ENCODE measurements at places on chromosomes 1 and 21.

DNA sequence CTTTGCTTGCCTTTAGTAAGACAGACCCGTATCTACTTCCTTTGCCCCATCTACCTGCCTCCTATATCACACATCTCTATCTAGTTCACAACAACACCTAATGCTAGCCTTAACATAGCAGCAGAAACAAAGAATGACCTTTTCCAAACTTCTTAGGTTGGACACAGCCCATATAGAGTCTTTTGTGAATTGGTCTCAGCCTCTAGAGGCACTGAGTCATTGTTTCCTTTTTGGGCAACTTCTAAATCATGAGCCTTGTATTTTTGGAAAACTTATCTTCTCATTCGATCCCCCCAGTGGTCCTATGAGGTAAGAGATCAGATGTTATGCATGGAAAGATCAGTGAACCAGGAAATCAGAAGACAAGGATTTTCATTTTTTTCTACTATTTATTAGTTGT is 679.4 kb upstream of the USP24 start:
- DNase-seq, result no peak

DNA sequence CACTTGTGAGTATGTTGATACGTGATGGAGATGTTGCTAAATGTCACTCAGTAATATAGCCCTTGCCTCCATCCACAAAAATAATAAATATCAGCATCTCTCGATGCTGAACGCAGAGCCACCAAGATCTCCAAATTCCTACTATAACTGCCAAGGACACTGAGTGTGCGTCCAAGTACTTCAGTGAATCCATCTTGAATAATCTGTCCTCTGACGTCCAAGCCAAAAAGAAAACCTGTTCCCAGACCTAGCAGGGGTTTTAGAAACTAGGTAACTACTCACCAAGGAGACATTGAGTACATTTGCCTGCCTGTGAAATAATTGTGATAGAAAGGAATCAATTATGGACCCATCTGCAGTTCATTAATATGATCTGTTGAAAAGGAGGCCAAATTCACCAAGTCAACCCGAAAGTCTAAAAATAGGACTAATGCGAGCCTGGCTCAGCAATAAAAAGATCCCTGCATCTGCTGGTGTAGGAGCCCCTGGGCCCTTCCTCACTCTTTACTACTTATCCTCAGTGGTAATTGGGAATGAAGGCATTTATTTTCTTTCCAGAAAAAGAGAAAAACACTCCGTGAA is 226.9 kb upstream of the IRF2BP2 start:
- DNase-seq, result no peak

- DNase-seq, result no peak
These were observed 31.6 kb downstream of the ZBTB8OS start for GRCh38 chr1:32618673-32619221.

DNA sequence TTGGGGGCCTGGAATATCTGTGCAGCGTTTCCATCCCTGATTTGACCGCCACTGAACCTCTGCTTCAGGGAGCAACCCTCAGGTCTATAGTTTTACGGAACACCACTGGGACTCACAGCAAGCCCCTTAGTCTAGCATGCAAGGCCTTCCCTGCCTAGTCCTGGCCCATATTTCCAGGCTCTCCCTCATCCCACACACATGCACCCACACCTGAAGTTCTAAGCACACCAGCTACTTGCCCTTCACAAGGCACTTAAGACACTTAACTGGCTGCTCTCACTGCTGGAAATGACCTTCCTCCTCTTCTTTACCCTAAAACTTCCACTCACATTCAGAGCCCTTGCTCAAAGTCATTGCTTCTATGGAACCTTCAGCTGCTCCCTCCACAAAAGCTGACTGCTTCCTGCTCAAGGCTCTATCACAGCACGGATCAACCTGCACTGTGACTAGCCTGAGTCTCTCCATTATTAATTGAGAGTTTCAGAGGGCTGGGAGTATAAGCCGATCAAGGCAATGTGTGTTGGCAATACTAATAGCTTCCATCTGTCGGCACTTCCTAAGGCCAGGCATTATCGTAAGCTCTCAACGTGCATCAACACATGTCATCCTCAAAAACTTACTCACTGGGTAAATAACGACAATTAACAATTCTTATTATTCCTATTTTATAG is 84.3 kb downstream of the RRAGC start:
- no peak for DNase-seq

DNA sequence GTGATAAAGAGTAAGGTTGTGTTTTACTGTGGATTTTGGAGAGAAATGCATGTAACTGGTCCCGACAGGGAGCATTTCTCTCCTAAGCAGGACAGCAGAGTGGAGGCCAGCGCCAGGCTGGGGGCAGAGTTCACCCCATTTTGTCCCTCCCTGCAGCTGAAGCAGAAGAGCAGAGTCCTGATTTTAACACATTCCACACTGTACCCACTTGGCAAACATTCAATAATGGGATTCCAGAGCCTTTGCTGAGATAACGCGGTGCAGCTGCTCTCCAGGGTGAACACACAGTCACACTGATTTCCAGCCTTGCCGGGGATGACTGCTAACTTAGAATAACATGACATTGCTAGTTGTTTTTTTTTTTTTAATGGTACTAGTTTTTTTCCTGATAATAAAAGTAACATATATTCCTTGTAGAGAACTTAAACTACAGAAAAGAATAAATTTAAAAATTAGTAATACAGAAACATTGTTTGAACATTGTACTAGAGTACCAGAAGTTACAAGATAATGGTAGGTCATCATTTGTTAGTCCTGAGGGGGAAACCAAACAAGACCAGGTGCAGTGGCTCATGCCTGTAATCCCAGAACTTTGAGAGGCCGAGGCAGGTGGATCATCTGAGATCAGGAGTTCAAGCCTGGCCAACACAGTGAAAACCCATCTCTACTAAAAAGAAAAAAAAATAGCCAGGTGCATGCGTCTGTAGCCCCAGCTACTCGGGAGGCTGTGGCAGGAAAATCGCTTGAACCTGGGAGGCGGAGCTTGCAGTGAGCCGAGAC is 77.2 kb downstream of the SCCPDH start:
- DNase-seq, result no peak

DNA sequence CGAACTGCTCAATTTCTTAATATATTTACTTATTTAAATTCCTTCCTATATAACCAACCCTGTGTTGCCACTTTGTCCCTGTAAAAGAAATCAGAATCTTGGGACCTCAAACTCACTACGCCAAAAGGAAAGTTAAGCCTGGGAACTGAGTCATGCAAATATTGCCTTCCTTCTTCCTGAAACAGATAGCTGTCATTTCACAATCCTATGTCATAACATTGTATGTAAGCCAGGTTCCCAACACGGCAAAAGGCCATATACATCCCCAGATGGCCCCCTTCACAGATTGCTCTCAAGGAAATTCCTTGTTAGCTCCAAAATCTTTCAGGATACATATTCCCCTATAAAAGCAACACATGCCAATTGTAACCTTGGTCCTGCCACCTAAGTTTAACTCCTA is 39.7 kb downstream of the C21orf91 start:
- no peak for DNase-seq

GRCh38 chr1:162466797-162467196 is 30.8 kb upstream of the UHMK1 start:
- no peak for DNase-seq

GRCh38 chr1:59032228-59032627 is 248.4 kb upstream of the JUN start:
- no peak for DNase-seq

DNA sequence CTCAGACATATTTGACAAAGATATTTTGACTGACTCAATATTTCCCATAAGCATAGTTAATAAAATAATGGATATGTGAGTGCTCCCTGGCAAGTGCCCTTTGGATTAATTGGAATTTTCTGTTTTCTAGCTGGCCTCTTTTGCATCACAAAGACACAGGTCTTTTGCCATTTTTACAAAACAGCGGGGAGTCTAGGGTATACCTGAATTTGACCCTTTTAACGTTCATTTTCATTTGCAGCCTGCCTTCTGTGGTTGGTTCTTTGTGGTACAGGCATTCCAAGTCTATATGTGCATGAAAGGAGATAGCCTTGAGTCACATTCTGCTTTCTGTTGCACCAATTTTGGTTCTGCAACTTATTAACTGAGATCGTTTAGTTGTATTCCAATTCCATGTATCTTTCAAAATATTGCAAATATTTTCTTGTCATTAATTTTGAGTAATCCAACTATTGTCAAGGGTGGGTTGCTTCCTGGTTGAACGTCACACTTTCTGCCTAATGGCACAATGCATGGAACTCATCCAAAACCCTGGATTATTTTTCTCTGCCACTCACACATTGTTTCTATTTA is 171.7 kb downstream of the CRB1 start:
- no peak for DNase-seq

GRCh38 chr21:38721958-38722357 is 83.8 kb upstream of the ETS2 start:
- DNase-seq, result no peak

GRCh38 chr1:208190784-208191183 is 53.4 kb downstream of the PLXNA2 start:
- DNase-seq, result no peak

DNA sequence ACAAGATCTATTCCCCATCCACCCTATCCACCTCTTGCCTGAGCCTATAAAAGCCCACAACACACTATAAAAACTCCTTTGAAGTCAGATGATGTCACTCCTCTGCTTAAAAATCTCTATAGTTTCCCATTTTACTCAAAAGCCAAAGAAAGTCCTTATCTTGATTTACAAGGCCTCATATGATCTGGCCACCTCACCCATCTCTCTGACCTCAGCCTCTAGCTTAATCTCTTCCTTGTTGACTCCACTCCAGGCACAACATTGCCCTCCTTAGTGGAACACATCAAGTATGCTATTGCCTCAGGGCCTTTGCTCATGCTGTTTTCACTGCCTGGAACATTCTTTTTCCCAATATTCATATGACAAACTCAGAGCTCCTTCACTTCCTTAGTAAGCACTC is 33.3 kb downstream of the ZNF281 start:
- no peak for DNase-seq

DNA sequence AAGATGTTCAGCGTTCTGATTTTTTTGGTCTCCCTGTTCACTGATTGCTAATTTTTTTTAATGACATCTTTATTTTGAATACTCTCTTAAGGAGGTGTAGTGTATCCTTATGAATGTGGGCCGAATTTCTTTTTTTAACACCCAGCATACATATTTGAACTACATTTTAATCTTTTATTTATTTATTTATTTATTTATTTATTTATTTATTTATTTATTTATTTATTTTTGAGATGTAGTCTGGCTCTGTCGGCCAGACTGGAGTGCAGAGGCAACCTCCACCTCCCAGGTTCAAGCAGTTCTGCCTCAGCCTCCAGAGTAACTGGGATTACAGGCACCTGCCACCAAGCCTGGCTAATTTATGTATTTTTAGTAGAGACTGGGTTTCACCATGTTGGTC is 15.1 kb downstream of the ZBTB8A start:
- DNase-seq, result no peak

DNA sequence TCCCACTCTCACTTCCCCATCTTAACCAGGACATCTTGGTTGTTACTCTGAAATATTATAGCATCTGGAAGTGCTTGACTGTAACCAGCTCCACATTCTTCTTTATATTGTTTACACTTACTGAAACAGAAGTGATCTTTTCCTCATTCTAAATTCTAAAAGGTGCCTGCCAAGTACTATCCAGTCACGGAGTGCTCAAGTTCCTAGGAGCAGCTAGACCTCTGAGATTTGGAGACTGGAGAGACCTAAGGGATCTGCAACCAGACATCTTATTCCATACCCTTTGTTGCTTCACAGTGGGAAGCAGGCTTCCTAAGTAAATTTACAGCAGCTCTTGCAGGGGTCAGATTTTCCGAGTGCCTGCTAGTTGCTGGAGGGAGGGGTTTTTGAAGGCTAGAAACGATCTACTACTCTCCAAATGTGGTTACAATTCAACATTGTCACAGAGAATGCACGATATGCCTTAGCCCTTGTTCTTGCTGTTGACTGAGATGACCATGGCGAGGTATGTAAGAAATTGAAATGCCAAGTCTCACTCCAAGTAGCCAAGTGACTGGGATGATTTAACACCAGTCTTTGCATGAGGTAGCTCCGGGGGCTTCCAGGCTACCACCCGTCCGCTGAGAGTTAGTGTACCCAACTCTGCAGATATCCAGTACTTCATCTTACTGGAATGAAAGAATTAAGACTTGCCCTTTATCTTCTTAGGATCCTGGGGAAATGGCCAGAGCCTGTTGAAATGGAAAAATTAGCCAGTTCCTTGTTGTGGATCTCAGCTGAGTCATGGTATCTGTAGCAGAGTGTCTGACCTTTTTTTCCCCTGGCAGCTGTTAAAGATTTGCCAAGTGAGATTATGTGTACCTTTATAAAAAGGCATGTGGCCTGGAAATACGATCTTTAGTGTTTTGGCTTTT is 150.8 kb downstream of the MAST2 start:
- DNase-seq, result no peak

GRCh38 chr1:2311184-2312032 is 79.9 kb downstream of the MORN1 start:
- peak; percentile 44 for DNase-seq

DNA sequence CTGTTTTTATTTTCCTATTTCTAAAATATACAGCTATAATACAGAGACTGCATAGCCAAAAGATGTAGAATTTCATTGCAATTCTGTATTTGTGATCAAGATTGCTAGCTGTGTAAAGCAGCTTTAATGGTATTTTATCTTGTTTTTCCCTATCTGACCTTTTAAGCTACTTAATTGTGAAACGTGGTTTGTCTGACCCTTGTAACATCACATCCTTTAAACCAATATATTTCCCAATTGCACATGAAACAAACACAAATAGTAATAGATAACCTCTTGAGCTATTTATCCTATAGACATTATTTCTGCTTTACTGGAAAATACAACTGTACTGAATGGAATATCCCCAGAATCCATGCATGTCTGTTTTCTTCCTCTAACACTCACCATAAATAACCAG is 112.2 kb upstream of the PLPPR4 start:
- no peak for DNase-seq

GRCh38 chr1:43337588-43337987 is at the start of gene MPL:
Gene MPL, plus strand, starts transcription at chr1:43337818. Its CDS starts 31 bp downstream, at chr1:43337849.
- no peak for DNase-seq

- DNase-seq, result no peak
These were observed 203.6 kb downstream of the ROR1 start for GRCh38 chr1:63977466-63977865.

DNA sequence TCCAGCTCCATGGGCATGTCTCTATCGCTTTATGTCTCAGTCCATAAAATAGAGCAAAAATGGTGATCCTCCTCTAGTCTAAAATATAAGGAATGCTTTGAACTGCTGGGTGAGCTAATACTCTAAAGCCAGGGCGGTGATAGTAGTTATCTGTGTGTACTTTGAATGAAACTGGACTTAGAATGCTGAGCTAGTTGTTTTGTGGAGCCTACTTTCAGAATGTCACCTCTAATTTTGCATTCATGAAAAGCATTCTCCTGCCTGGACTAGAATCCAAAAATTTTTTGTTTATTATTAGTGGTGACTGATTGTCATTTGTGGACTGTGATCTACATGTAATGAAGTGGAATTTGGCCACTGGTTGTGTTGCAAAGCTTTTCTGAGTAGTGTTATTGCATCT is 241.6 kb upstream of the C1orf105 start:
- DNase-seq, result no peak

- no peak for DNase-seq
These were observed 8.5 kb upstream of the GNB1 start for GRCh38 chr1:1899266-1899966.

- no peak for DNase-seq
These were observed 859.6 kb downstream of the LTN1 start for GRCh38 chr21:28133116-28133515.

Data from CD4-positive, alpha-beta T cell treated with Interleukin-6 at 100 ng/mL for 8 hours (primary cell).